ENCODE measurements at places on chromosomes 5 and 9.

DNA sequence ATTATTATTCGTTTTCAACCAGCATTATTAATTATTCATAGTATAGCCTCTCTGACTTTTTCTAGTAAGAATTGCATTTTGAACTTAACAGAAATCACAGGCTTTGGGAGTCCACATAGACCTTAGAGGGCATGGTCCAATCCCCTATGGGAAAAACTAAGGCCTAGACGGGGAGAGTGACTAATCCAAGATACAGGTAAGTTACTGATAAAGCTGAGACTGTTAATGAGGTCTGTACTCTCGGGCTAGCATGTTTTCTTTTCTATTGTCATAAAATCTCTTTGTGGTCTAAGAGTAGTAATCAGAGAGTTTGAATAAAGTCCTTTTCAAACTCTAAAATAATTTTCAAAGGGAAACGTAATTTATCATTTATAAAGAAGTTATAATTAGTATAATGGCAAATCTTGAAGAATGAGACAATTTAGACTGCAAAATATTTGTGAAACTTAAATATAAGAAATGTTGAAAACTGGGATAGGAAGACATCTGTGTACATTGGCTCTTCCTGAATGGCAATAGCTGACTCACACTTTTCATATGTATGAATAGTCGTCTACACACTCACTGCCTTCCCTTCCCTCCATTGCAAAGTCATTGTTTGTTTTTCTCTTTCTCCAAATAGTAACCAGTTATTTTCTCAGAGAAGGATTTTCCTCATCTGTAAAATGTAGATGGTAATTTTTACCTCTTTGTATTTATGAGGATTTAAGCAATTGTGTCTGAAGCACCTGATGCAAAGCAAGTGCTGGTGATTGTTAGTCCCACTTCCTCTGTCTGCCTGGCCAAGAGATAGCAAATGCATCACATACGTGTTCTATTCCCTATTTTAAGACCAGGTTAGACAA lies 207.9 kb upstream of the CD180 start:
- DNase-seq = no peak

- no peak for DNase-seq
Measured at GRCh38 chr9:133702798-133703590, 35.2 kb downstream of the SARDH start.

DNA sequence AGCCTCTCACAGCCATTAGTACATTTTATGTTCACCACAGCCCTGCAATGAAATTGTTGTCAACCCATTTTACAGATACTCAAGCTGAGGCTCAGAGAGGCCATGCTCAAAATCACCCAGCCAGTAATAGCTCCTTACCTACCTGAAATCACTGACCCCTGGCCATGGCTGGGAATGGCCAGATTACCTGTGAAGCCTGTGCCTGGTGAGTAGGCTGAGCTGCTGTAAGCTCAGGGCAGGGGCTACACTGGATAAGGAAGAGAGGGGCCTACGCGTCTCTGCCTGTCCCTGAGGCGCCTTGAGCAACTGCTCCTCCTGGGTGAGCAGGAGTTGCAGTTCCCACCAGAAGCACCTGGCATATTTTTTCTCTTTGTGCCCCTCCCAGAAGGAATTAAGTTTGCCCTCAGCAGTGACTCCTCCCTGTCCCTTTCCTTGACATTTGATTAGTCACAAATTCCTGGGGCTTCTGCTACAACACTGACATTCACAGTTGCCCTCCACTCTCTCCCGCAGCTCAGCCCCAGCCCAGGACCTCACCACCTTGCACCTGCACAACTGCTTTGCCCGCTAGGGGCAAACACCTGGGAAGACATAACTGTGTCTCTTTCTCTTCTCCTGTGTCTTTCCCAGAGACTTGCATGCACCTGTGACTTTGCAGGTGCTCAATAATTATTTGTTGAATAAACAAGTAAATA lies 5.7 kb downstream of the CLTB start:
- no peak for DNase-seq

- DNase-seq = no peak
Measured at GRCh38 chr9:126797903-126798302, 6.9 kb upstream of the ZBTB43 start.

DNA sequence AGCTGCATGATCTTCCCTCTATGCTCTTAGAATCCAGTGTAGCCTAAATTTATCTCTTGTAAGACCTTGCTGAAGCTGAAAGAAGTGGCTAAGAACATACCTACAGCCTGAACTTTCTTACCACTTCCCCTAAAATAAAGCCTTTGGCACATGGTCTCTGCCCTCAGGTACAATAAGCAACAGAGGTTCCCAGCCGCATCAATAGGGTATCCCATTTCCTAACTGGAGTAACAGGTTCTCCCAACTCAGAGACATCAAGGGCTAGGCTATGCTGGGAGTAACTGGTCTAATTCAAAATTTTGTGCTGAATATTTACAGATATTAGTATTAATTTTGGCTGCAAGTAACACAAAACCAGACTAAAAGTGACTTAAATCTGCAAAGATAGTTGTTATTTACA lies 335.8 kb upstream of the TRPC7 start:
- DNase-seq = no peak

Measured in activated CD4-positive, alpha-beta T cell treated with anti-CD3 and anti-CD28 coated beads, Interleukin-2, Interleukin-4, amounts not matched to agents 100 ng/mL and 50 ng/mL, durations not matched to agents 16 hours and 8 hours (primary cell).